ENCODE measurements at places on chromosomes 7 and 10. TPM values are rescaled to one million over a fixed set of nuclear protein-coding genes. Genes with fewer than 3 reads are reported as not detected.

DNA sequence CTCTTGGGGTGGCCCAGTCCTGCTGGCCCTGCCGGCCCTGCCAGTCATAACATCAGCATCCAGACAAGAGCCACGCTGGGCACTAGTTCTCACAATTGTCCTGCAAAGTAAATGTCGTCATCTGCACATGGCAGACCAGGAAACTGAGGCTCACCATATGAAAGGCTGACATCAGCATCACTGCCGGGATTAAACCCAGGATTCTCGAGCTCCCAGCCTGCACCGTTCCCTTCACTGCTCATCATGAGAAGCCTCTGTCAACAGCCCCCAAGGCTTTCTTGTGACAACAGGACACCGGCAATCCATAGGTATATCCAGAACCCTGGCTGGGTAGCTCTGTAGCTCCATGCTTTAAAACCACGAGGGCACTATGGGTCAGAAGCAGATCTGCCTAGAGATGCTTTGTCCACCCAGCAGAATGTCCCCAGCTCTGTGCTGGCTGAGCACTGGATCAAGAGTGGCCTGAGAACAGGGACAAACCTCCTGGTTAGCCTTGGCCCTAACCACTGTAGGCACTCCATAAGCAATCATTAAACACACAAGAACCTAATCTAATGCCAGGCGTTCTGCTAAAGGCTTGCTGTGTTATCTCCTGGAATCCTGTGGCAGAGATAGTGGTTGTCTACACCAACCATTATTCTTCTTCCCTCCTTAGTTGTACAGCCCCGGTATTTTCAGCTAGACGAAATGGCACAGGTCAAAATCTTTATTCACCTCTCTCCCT, 41.2 kb upstream of the C10orf71 start:
- DNase-seq: no peak

DNA sequence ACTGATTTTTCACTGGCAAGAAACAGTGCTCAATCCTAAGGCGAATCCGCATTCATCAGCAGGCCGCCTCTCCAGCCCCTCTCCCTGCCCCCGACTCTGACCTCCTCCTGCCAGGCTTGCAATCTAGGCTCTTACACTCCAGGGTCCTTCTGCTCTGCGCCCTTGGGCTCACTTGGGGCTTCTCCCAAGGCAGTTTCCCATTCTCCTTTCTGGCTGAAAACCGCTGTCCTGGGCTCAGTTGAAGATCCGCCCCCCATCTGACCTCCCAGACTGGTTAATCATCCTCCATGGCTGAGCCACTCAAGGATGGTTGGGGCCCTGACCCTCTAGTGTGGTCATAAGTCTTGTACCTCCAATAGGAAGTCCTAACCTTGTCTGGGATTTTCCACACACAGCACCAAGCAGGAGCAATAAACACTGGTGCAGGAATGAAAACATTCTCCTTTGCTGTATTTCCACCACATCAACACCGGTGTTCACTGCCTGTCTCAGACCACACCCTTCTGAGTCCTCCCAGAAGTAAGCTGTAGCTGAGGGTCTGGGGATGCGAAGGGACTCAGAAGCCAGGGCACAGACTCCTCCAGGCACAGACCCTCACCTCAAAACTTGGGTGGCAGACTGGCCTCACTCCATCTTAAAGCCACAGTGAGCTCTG, 42.4 kb downstream of the TNS3 start:
- DNase-seq: no peak

- no peak for DNase-seq
Measured at GRCh38 chr10:10828623-10829022, 189.0 kb upstream of the CELF2 start.

TRIM73 gene
- total RNA-seq: 6.0 TPM

ATOH7 gene
- not detected for total RNA-seq

DNA sequence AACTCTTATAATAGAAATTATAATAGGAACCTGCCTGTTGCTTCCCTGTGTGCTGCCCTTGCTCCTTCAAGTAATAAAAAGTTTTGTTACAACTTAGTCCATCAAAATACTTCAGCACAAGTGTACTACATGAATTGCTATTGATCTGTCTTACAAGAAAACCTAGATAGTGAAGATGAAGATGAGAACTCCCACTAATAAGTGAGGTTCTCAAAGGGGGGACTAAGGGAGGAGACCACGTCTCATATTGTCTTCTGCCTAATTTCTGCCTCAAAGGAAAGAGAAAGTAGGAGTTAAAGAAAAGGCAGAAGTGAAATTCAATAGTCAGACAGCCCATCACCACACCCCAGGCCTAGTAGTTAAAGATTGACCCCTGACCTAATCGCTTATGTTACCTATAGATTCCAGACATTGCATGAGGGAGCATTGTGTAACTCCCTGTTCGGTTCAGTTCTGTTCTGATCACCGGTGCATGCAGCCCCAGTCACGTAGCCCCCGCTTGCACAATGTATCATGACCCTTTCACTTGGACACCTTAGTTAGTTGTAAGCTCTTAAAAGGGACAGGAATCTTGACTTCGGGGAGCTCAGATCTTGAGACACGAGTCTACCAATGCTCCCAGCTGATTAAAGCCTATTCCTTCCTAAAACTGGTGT, 18.2 kb upstream of the CHST3 start:
- DNase-seq: no peak

PAXIP1 gene
- 12.5 TPM for total RNA-seq

- DNase-seq: no peak
Measured at GRCh38 chr7:76411626-76412025, 2.1 kb upstream of the SSC4D start.

- DNase-seq: no peak
Measured at GRCh38 chr10:132192076-132192975, 5.6 kb downstream of the DPYSL4 start.

DNA sequence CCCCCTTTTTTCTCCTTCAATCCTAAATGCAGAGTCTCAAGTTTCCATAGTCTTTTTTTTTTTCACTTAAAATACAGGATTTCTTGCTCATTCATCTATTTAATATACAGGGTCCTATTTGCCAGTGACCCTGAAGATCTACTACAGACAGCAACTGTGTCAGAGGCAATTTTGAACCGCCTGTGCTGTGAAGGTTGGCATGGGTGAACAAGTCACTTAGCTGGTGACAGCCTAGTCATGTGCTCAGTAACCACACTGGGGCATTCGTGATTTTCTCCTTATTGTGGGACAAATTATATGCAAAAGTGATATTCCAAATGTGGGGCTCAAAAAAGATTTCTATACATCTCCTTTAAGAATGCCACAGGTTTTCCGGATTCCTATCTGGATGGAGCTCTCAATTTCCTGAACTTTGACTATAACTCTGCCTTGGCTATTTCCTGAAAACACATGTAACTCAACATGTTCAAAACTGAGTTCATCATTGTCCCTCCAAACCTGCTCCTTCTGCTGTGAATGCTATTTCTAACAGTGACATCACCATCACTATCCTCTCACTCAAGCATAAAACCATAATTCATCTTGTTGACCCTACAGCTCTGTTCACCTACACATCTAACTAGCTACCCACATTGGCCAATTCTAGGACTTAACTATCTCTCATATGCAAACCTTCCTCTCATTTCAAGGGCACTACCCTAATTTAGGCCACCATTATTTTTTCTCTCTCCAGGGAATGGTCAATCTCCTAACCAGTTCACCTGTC, 36.7 kb downstream of the CDK6 start:
- no peak for DNase-seq

- DNase-seq: no peak
Measured at GRCh38 chr7:158064631-158065030, 523.0 kb downstream of the PTPRN2 start.

CDH23 gene
- 5.1 TPM for total RNA-seq

LRRC27 gene
- total RNA-seq: 12.4 TPM

ANKRD1 gene
- total RNA-seq: 0.09 TPM

GRCh38 chr7:138565451-138566114, 105.5 kb downstream of the TRIM24 start:
- DNase-seq: no peak

CEP55 gene
- 1.3 TPM for total RNA-seq

GRCh38 chr10:102196893-102197292, 29.2 kb upstream of the ELOVL3 start:
- no peak for DNase-seq

DNA sequence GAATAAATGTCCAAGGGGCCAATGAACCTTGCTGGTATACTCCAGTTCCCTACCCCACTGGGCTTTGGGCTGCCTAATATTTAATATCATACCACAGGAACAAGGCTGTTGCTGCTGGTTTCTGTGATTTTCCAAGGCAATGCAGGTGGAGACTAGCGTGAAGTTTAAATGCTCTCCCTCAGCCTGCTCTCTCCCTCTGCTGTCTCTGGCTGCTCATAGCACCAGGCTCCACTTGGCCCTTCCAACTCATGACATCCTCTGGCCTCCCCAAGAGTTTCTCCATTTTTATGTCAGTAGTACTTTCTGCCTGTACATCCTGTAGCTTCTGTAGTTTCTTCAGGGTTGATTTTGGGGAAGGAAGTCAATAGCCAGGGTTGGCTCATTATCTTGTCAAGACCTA, 103.5 kb downstream of the LHFPL3 start:
- DNase-seq: no peak

GRCh38 chr10:60801522-60801921, 23.2 kb downstream of the CDK1 start:
- DNase-seq: no peak

Data from mucosa of gallbladder (tissue), 1 donor.